Naive thymus-derived CD4-positive, alpha-beta T cell (primary cell): ENCODE measurements at places on chromosomes 5 and 9. TPM values are rescaled to one million over a fixed set of nuclear protein-coding genes. Genes with fewer than 3 reads are reported as not detected.

DNA sequence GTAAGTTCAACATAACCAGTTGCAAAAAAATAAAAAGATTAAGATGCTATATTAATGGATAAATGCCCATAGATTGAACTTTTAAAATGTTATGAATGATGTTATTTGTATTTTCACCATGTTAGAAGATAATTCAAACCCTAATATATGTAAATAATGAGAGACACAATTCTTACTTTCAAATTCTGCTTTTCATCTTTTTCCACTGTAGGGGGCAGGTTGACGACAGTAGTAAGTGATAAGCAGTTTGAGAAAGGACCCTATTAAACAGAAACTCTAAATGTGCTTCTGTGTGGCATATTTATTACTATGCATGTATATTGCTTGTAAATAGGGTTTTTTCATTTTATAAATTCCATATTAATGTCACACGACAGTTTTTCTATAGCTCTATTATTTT is 591.1 kb downstream of the SEMA5A start:
- H3K27ac ChIP-seq: no peak overlapping the region
- no peak overlapping the region for H3K4me3 ChIP-seq
- no peak for DNase-seq
- H3K4me1 ChIP-seq: no peaks in the 10 kb centered on the region
- H3K36me3 ChIP-seq: no peaks in the 10 kb centered on the region

GRCh38 chr5:142888469-142889085 is 118.4 kb downstream of the ARHGAP26 start:
- no peak overlapping the region for H3K27ac ChIP-seq
- no peaks in the 10 kb centered on the region for H3K27me3 ChIP-seq
- H3K4me3 ChIP-seq: no peak overlapping the region
- DNase-seq: no peak
- no peaks in the 10 kb centered on the region for H3K36me3 ChIP-seq

- no peaks in the 10 kb centered on the region for H3K4me1 ChIP-seq
- DNase-seq: no peak
- H3K27me3 ChIP-seq: no peaks in the 10 kb centered on the region
- no peaks in the 10 kb centered on the region for H3K36me3 ChIP-seq
- H3K27ac ChIP-seq: no peak overlapping the region
Observed at GRCh38 chr5:148125641-148126040, 42.7 kb upstream of the SPINK14 start.

DNA sequence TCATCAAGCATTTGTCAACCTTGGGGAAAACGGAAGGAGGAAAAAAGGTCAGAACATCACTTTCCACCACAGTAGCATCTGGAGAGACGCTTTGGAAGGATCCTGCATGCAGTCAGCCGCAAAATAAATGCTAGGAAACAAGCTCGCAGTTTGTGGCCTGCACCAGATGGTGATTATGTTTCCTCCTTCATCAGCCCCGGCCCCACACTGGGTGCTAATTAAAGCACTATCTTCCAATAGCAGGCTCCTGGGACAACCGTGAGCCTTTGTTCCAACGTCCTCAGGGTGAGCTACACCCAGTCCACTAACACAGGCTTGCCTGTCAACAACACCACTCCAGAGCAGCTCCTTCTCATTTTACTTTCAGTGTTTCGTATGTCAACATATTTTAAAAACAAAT is 64.0 kb downstream of the RNF130 start:
- H3K27ac ChIP-seq: no peak overlapping the region
- H3K4me1 ChIP-seq: no peaks in the 10 kb centered on the region
- no peak overlapping the region for H3K4me3 ChIP-seq

GRCh38 chr9:95062596-95063065 is 254.9 kb downstream of the FANCC start:
- no peak overlapping the region for H3K4me3 ChIP-seq
- DNase-seq: no peak
- no peaks in the 10 kb centered on the region for H3K4me1 ChIP-seq
- no peak overlapping the region for H3K27ac ChIP-seq

GRCh38 chr5:122788371-122788770 is 13.5 kb downstream of the SNX2 start:
- H3K4me3 ChIP-seq: no peak overlapping the region
- no peaks in the 10 kb centered on the region for H3K4me1 ChIP-seq
- no peaks in the 10 kb centered on the region for H3K36me3 ChIP-seq
- no peak overlapping the region for H3K27ac ChIP-seq

DNA sequence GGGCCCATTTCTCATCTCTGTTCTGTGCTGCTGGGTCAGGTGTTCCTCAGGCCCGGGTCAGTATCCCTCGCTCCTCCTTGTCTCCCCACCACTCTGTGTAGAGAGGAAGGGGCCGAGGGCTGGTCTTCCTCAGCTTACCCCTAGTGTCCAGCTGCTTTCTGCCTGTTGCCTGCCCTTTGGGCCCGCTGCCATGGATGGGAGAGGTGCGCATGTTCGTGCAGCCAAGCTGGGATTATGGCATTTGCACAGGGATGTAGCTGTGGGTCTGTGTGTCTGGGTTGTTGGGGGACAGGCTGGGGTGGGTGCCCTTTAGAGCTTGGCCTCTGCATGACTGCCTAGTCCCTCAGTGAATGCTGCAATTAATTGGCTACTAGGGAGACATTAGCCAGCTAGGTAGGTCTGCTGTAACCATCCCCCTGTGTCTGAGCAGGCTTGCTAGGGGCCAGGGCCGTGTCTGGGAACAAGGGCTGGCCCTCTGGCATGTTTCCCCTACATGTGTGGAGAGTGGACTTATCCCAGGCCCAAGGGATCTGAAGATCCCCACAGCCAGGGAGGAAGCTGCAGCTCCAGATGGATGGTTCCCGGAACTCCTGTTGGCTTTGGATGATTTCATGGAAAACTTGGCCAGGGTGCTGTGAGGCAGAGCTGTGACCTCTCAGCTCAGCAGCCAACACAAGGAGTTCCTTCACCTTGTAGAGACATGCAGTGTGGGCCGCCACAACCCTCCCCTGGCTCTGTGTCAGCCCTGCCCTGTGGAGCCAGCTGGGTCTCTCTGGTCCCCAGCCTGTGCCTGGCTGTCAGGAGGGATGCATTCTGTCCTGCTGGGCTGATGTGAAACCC is 161.9 kb downstream of the MACROH2A1 start:
- H3K27me3 ChIP-seq: no peaks in the 10 kb centered on the region
- no peaks in the 10 kb centered on the region for H3K4me1 ChIP-seq
- H3K4me3 ChIP-seq: no peak overlapping the region
- DNase-seq: no peak

GRCh38 chr5:174325961-174326360 is 280.5 kb downstream of the NSG2 start:
- no peak for DNase-seq
- H3K27ac ChIP-seq: no peak overlapping the region
- no peaks in the 10 kb centered on the region for H3K4me1 ChIP-seq
- no peaks in the 10 kb centered on the region for H3K27me3 ChIP-seq
- no peaks in the 10 kb centered on the region for H3K36me3 ChIP-seq

- H3K27ac ChIP-seq: no peak overlapping the region
- H3K4me3 ChIP-seq: no peak overlapping the region
- H3K27me3 ChIP-seq: peaks cover 3% of the 10 kb centered on the region
- no peaks in the 10 kb centered on the region for H3K36me3 ChIP-seq
Observed at GRCh38 chr5:168987543-168988300, 313.2 kb downstream of the SLIT3 start.

The FAM174A gene
- 4.6 TPM for total RNA-seq

The GNE gene
- total RNA-seq: 18.5 TPM

The RUFY1 gene
- 63.0 TPM for total RNA-seq

The PCAT7 gene
- not detected in 2 replicates for total RNA-seq

The PGGT1B gene
- total RNA-seq: 34.5 TPM

The SLC6A3 gene
- total RNA-seq: not detected

The TUSC1 gene
- not detected for total RNA-seq

The NFIB gene
- not detected for total RNA-seq
